Stimulated activated CD8-positive, alpha-beta memory T cell treated with anti-CD3 and anti-CD28 coated beads, Interleukin-4, amount 100 ng/mL, for 4 hours (primary cell): ENCODE measurements at places on chromosomes 13 and 19.

- DNase-seq: peak; percentile 38
These were observed 186.2 kb downstream of the USP12 start for GRCh38 chr13:26985285-26985878.

- DNase-seq: no peak
These were observed 11.9 kb downstream of the ARHGAP33 start for GRCh38 chr19:35787227-35787799.

GRCh38 chr13:79187917-79188690 lies 218.0 kb downstream of the RBM26 start:
- no peak for DNase-seq

GRCh38 chr13:77480066-77480465 lies 55.4 kb upstream of the SCEL start:
- no peak for DNase-seq

DNA sequence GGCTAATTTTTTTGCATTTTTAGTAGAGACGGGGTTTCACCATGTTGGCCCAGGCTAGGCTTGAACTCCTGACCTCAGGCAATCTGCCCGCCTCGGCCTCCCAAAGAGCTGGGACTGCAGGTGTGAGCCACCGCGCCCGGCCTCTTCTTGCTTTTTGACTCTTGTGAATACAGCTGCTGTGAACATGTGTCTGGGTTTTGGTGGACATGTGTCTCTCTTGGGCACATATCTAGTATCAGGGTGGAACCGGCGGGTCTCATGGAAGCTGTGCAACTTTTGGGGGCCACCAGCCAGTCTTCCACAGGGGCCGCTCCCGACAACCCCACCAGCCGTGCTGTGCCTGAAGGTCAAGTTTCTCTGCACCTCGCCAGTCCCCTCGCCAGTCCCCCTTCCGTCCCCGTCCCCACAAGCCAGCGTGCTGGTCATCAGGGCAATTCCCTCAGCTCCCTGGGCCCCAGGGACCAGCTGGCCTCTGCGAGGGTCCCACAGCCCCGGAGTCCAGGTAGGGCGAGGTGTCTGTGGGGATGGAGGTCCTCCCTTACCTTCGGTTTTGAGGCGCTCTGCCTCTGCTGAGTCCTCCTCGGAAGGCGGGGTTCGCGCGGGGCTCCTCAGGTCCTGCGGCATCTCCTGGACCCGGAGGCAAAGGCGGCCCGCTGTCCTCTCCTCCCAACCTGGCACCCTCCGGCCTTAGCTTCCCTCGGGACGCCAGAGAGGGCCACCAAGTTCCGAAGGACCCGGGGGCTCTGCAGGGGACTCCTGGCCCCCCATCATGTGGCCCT lies 16.3 kb downstream of the SGTA start:
- no peak for DNase-seq

GRCh38 chr13:21347753-21348318 lies 111.3 kb downstream of the ZDHHC20 start:
- DNase-seq: no peak

GRCh38 chr13:103236213-103236612 lies 170.0 kb upstream of the SLC10A2 start:
- DNase-seq: no peak

GRCh38 chr13:33352526-33352925 lies 67.0 kb upstream of the STARD13 start:
- DNase-seq: no peak

- no peak for DNase-seq
These were observed 26.8 kb downstream of the PIAS4 start for GRCh38 chr19:4034048-4035017.

- DNase-seq: no peak
These were observed 39.3 kb upstream of the IGFL1 start for GRCh38 chr19:46189971-46190888.

GRCh38 chr19:34428549-34429285 lies 536 bp downstream of the UBA2 start:
- DNase-seq: no peak

- no peak for DNase-seq
These were observed 230.0 kb downstream of the MYO16 start for GRCh38 chr13:108859197-108860012.

- no peak for DNase-seq
These were observed 2.7 kb downstream of the PNMA8C start for GRCh38 chr19:46426035-46426505.

- DNase-seq: no peak
These were observed 7.5 kb downstream of the RASA3 start for GRCh38 chr13:114124921-114125320.

GRCh38 chr13:29621841-29622240 lies 26.4 kb upstream of the SLC7A1 start:
- no peak for DNase-seq

DNA sequence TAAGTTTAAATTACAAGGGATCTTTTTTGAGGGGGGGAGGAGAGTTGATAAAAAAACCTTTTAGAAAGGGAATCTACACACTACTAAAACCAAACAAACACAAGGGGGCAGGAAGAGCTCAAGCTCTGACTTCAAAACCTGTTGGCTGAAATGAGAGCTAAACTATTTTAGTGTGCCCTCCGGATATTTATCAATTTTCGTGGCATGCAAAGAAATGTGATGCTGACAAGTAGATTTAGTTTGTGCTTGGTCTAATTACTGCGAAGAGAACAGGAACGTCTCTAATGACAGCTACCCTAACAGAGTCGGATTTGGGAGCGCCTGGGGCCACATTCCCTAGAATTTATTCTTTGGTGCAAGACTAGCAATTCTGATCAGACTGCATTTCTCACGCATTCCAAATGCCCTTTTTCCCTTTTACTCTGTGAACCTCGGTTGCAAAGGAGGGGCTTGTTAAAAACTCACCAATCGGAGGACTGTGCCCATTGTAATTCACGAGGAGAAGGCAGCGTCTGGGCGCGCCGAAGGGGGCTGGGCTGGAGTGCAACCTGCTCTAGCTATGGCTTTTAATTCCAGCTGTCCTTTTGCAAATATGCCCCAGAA lies 802 bp upstream of the FREM2 start:
- no peak for DNase-seq

- no peak for DNase-seq
These were observed 184.1 kb downstream of the HS6ST3 start for GRCh38 chr13:96274046-96274445.

DNA sequence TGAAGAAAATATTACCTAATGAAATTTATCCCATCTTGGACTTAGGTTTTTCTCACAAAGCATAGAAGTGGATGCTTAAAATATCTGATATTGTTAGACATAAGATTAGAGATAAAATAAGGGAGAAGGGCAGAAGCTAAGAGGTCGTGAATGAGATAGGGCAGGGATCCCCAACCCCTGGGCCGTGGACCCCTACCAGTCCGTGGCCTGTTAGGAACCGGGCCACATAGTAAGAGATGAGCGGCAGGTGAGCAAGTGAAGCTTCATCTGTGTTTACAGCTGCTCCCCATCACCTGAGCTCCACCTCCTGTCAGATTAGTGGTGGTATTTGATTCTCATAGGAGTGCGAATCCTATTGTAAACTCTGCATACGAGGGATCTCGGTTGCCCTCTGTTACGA lies 202.9 kb downstream of the GPC5 start:
- DNase-seq: no peak

GRCh38 chr19:30227012-30227621 lies 145.1 kb upstream of the ZNF536 start:
- DNase-seq: no peak

GRCh38 chr13:47790755-47791154 lies 210.3 kb downstream of the SUCLA2 start:
- DNase-seq: no peak

GRCh38 chr13:66530686-66531085 lies 699.5 kb downstream of the PCDH9 start:
- DNase-seq: no peak

GRCh38 chr13:99590519-99591011 lies 89.3 kb downstream of the TM9SF2 start:
- no peak for DNase-seq

DNA sequence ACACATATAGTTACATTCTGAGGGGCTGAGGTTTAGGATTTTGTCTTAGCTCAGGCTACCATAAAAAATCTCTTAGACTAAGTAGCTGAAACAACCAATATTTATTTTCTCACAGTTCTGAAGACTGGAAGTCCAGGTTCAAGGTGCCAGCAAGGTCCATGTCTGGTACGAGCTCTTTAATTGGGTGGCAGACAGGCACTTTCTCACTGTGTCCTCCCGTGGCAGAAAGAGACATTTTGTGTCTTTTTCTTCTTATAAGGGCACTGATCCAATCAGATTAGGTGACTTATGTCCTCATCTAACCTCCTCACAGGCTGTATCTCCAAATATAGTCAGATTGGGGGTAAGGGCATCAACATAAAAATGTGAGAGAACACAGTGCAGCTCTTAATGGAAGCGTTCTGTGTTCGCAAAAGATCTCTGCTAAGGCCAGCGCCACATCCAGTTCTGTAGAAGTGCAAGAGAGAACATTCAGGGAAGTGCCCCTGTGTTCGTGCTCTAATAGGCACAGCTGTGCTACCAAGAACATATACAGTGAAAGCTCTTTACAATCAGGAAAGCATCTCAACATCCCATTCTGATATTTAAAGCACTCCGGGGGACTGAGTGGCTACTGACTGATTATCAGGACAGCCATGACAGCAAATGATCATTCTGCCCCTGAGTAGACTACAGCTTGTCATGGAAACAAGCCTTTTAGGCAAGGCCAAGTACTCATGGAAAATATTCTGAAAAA lies 819.2 kb downstream of the LIG4 start:
- DNase-seq: no peak

DNA sequence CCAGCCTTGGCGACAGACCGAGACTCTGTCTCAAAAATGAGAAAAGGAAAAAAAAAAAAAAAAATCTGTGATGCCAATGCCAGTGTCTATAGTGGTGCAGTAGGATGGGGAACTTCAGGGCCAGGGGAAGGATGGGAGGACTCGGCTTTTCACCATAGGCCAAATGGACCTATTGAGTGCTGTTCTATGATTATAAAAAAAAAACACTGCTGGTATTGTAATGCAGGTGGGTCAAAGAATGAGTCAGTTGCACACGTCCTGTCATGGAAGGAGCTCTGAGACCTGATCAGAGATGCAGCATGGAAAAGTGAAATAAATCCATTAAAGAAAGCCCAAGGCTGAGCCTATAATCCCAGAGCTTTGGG lies 7.0 kb downstream of the DNAJB1 start:
- no peak for DNase-seq

GRCh38 chr19:4896372-4896771 lies 6.3 kb downstream of the ARRDC5 start:
- DNase-seq: no peak

DNA sequence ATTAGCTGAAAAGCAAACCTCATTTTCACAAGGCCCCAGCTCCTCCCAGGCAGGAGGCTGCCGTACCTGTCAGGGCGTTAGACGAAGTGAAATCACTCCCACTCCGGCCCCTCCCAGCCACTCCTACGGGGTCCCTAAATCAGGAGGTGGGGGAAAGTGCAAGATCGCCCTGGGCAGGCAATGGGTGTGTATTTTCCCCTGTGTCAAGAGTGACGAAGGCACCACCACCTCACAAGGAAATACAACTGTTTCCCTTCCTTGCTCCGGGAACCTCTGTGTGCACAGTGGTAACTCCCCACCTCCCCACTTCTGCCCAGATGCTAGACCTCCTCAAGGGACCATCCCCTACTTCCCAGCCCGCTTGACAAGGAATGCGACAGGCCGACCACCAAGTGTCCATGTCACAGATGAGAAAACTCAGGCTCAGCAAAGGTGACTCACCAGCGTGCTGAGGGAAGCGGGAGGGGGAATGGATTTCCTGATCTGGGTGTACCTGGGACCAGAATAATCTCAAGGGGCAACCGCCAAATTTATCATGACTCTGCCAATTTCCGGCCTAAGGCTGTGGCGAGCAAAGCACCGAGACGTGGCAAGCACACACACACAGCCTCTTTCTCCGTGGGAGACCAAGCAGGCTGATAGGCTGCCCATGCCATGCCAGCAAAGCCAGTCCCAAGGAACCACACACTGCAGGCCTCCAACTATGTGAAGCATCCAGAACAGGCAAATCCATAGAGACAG lies 7.3 kb downstream of the PPP6R1 start:
- no peak for DNase-seq

DNA sequence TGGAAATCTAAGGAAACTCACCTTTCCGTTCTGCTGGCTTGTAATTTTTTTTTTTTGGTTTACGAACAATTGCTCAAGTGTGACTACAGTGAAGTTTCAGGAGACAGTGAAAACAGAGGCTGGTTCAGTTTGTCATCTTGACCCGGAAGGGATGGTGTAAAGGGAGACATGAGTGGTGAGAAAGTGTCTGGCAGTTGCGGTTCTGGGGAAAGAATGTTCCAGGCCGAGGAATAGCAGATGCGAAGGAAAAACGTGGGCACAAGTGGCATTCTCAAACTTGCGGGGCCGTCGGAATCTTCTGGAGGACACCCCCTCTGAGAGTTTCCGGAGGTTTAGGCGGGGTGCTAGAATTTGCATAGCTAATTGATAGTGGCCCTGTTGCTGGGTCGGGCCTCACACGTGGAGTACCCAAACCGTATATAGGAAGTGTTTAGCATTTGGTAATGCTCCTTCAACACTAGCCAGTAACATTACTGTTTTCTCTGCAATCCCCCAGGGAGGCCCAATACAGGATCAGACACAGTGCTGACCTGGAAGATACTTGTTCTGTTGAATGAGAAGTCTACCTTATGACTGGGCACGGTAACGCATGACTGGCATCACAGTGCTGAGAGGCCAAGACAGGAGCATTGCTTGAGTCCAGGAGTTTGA lies 2.8 kb upstream of the TNFSF9 start:
- no peak for DNase-seq

DNA sequence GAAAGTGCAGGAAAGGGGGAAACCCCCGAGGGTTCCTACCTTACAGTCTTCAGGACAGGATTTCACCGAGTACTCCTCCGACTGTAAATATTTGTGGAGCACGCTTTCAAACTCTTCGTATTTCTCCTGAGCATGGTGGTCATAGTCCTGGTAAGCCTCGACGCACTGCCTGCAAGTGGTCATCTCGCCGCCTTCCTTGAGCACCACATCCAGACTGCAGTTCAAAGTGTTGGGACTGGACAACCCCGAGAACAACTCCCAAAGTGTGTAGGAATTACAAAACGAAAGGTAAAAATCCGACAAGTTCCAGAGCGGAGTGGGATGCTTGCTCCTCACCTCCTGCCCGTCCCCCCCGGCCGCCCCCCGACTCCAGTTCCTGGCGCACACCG lies 349.7 kb downstream of the LIG4 start:
- no peak for DNase-seq

DNA sequence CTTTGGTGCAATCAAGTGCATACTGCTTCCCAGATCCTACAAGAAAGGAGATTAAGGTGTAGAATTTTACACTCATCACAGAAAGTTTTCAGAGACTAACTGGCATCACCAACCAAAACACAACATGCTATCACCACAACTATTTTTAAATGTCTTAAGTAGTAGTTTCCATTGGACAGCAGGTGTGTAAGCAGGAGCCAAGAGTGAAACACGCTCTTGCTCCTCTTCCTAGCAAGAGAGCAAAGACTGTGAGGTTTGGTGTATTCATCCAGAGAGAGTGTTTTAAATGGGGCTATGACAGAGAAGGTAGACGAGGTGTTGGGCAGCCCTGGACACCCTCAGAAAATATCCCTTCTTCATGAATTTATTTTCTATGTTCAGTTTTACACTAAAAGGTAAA lies 12.5 kb upstream of the LILRA4 start:
- DNase-seq: no peak
